ENCODE measurements at places on chromosomes 11 and 22.

- DNase-seq: no peak
Measured at GRCh38 chr11:39786281-39786680, 1673.2 kb downstream of the LRRC4C start.

DNA sequence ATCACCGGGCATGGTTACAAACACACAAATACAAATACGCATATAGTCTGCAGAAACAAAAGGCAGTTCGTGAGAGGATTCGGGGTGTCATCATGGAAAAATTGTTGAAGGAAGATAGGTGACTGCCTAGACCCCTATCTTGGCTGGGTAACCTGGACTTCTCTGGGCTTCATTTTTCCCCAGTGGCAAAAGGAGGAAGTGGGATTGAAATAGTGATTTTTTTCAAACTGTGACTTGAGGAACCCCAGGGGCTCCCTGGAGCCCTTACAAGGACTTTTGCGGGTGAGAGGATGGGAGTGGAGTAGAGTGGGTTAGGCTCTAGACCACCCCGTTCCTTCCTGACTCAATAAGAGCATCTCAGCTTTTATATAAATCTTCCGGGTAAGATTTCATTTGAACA lies 1.0 kb upstream of the ELF5 start:
- DNase-seq: no peak

DNA sequence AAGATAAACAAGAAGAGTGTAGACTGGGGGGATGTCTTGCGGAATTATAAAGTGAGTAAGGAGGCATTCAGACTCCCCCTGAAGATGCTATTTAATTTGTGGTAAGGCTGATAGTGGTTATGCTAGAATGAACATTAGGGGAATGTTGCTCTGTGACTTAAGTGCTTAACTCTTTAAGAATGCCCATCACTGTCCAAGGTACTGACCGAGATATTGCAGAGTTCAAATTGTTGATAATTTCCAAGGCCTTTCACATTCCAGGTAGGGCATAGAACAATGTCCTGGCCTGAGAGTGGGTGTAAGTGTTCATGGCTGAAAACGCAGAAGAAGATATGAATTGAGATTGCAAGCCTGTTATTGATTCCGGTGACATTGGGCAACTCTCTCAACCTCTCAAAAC lies 90.3 kb upstream of the SEZ6L start:
- DNase-seq: no peak

DNA sequence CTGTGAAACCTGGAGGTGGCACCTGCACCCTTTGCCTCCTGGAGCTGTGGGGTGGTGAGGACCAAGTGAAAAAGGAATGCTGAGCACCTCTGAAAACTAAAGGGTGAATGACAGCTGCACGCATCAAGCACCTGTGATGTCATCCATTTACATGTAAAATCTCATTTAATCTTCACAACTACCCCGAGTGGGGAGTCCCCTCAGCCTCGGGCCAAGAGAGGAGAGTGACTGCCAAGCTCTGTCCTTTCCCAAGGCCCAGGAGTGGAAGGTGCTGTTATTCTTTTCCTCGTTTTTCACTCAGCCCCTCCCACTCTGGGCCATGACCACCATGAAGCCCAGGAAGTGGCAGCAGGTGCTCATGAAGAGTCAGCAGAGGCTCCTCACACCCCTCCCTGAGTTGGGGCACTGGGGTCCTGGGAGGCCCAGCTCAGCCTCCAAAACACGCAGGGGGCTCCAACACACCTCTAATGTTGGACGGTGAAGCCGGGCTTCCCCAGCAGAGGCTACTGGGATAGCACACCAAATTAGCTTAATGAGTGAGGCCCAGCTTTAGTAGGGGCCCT lies 35.7 kb downstream of the NECTIN1 start:
- no peak for DNase-seq

- no peak for DNase-seq
Measured at GRCh38 chr11:3747704-3748103, 49.6 kb downstream of the NUP98 start.

GRCh38 chr11:118152020-118152551 lies 537 bp downstream of the SCN4B start:
- DNase-seq: no peak

DNA sequence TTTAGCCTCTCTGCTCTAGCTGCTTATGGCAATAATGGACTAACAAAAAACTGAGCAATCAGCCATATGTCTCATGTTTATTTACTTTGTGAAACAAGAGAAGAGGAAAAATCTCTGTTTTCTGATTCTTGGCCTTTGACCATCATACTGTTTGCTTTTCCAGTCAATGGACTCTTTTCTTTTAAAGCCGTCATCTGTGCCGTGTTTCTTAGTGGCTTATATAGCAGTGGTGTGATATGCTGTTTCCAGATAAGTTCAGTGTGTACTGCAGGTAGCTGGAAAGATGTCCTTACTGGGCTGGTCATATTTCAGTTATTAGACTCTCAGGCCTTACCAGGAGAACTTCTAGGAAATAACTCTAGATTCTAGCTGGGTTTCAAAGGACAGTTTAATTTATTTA lies 33.6 kb upstream of the TECTA start:
- DNase-seq: no peak

DNA sequence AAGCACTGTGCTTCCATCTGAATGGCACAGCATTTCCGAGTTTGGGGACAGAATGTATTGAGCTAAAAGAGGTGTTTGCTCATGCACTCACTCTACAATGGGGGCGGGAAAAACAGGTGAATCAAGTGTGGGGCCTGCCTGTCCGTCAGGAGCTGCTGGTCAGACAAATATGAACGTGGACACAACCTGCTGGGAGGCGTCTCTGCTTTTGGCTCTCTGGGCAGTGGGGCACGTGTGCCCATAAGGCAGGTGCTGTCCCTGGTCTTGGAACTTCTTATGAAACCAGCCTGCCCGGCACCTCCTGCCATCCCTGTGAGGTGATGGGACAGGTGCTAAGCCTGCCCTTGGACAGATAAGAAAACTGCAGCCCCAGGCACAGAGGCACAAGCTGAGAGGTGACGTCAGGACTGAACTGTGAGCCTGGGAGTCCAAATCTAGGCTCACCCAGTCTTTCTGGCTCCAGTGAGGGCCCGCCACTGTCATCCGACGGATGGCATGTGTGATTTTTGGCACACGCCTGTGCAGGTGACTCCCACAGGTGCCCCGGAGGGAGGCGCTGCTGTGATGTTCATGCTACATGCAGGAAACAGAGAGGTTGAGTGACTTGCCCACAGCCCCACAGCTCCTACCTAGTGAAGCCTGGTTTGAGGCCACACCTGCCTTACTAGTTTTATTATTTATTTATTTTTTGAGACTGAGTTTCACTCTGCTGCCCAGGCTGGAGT lies 51.6 kb downstream of the SMIM38 start:
- no peak for DNase-seq

DNA sequence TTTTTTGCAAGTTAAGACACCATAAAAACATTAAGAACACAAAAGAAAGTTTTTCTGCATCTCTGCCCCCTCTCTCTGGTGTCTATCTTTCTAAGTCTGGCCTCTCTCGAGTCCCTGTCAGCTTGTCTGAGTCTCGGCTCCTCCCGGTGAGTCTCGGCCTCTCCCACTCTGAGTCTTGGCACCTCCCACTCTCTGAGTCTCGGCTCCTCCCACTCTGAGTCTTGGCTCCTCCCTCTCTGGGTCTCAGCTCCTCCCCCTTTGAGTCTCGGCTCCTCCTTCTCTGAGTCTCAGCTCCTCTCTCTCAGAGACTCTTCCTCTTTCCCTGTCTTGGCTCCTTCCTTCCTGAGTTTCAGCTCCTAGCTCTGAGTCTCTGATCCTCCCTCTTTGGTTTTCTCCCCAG lies 72.5 kb upstream of the AMPD3 start:
- no peak for DNase-seq

- no peak for DNase-seq
Measured at GRCh38 chr11:123690485-123690884, 36.1 kb upstream of the SCN3B start.

DNA sequence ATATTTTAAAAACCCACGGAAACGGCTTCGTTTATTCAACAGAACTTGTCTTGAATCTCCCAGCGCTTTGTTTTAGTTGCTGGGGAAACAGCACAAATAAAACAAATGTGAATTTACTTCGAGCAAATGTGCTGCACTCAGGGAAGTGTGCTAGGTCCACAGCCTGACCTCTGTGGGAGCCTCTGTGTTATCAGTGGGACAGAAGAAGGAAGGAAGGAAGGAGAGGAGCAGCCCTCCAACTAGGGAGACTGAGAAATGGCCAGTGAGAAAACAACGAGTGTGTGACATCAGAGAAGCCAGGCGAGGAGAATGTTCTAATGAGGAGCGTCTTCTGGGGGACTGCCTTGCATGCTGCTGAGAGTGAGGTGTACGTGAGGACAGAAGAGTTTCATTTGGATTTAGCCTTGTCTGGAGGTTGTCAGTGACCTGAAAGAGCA lies 42.7 kb downstream of the PPP6R3 start:
- DNase-seq: no peak
